ENCODE measurements at places on chromosomes 3 and 15.

DNA sequence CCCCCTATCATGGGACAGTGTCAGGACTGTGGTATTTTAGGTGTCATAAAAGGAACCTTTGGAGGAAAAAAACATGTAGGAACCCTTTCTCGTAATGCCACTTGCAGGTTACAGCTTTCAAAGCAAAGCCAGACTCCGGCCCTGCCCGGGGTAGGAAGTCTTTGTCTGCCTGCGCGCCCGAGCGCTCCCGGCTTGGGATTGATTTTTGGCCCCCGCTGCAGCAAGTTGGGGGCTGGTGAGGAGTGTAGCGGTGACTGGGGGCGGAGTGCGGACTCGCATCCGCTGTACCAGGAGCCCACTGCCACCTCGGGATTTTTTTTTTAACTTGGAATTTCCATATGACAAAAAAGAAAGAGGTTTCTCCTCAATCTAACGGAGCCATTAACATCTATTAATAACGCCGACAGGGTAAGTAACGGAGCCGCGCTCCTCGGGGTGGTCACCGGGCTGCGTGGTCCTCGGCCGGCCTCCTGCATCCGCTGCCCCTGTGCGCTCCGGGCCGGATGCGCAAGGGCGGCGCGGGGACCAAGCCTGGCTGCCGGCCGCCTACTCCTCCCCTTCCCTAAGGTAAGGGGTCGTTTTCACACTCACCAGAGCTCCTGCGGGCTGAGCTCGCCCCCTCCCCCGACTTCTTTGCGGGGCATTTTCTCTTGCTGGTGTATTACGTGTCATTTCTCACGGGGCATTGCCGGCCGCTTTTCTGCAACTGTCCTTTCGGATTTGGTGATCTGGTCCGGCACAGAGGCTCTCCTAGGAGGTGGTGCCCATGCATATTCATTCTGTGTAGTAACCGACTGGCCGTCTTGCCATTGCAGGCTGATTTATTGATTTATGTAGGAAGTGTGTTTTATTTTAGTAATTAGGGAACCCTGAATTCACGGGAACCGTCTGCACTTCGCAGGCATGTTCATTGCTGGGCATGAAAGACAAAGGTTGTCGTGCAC is 219.8 kb upstream of the TOPAZ1 start:
- no peak for DNase-seq

DNA sequence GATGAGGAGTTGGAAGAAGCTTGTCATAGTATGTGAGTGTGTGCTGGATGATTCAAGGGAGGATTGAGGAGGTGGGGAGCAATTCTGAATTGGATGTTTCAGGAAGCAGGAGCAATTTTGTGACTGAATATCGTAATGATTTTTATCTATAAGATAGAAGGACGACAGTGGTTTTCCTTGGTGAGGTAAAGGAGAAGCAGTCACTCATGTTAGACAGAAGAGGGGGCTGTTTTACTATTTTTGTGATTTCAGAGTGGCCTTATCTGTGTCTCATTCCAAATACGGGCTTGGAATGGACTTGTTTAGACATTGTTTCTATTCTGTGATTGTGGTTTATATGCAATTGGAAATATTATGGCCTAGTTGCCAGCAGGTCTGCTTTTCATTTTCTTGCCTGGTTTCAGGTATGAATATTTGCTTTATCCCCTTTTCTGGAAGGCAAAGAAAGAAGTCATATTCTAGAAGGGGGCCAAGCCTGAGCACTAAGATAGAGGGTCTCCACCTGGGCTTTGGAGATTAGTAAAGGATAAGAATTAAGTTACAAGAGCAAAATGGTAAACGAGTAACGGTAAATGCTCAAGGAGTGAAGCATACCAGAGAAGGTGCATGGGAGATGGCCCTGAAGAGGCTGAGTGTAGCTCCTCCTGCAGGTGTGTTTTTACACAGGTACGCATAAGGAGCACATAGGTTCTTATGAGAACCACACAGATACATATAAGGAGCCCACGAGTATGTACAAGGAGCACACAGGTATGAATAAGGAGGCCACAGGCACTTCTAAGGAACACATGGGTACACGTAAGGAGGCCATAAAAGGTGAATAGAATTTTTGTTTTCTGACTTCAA is 124.6 kb upstream of the KCNAB1 start:
- DNase-seq: peak; percentile 62

- no peak for DNase-seq
Measured at GRCh38 chr15:58535894-58536293, 104.1 kb downstream of the LIPC start.

GRCh38 chr3:159113221-159113875 is 311.5 kb downstream of the MFSD1 start:
- DNase-seq: no peak

GRCh38 chr3:58317811-58318210 is 11.5 kb downstream of the HTD2 start:
- DNase-seq: no peak

DNA sequence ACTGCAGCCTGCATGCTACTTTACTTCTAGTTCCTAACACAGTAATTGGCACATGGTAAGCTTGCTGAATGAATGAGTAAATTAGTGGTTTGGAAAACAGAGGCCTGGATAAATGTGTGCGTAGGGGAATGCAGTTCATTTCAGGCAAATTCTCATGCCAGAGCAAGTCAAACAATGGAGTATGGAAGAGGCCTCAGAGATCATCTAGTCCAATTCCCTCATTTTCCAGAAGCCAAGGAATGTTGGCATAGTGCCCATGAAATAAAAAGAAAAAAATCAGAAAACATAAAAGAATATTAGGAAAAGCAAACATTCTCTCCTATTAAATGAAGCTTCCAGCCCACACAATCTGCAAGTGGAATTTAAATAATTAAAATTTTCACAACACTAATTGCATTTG is 92.4 kb downstream of the MB21D2 start:
- no peak for DNase-seq

DNA sequence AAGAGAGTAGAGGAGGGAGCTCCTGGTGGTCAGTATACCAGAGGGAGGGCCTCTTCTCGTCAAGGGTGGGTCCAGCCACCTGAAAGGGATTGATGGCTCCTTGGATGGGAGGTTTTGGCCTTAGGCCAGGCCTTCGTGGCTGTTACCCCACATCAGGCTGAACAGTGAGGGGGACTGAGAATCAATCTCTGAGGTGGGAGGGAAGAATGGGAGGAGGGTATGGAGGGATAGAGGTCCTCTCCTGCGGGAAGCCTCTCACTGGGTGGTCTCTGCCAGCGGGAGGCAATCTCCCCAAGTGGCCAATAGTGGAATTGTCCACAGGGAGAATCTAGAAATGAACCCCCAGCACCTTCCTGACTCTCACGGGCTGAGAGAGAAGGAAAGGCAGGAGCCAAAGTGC is 53.5 kb downstream of the BSN start:
- no peak for DNase-seq

DNA sequence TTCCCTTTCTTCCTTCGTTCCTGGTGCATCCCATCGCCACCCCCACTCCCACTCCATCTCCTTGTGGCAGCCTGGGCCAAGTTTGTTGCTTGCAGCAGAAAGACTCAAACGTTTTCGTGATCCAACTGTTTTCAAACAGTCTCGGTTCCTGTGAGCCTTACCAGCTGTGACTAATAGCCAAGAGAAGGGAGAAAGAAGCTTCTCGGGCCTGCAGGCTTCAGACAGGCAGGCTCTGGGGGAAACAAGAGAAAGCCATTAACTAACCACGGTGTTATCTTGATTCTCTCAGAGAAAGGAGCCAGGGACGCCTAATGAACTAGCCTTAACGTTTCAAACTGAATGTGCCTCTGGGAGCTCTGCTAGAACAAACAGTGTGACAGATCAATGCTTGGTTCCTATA is 742.0 kb downstream of the NR2F2 start:
- no peak for DNase-seq

GRCh38 chr3:143083781-143084180 is 35.8 kb upstream of the CHST2 start:
- no peak for DNase-seq

DNA sequence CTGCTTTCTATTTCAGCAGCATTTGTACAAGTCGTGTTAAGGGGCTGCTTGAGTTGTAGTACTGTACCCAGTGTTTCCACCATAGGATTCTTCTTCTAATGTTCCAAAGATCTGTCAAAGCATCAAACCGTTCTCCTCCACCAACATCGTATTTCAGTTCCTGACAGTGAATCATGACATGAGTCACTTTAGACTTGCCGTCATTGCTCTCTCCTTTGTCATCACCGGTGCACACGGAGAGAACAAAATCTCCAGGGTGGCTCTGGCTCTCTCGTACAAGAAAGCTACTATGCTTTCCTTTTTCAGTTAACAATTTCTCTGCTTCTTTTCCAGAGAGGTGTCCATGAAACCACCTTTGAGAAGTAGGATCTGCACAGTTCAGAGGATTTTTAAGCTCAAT is 270.9 kb upstream of the CCDC54 start:
- no peak for DNase-seq

GRCh38 chr3:146454796-146455195 is 14.6 kb downstream of the PLSCR2 start:
- DNase-seq: no peak

DNA sequence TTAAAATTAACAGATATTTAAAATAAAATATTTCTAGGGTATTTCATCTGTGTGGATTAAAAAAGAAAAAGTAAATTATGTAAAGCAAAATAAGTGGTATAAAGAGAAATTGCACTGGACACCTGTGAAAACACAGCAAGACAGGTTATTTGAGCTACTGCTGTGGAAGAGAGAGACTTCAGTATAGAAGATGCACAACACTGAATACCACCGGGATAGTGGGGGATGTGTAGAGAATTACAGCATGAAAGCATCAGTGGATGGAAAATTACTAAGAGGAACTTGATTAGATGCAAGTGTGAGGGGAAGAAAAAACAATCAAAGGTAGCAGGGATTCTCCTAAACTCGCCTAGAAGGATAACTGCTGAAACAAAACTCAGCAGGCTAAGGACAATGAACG is 1242.5 kb upstream of the GBE1 start:
- DNase-seq: no peak

GRCh38 chr3:164620956-164621355 is 457.3 kb downstream of the SI start:
- no peak for DNase-seq

DNA sequence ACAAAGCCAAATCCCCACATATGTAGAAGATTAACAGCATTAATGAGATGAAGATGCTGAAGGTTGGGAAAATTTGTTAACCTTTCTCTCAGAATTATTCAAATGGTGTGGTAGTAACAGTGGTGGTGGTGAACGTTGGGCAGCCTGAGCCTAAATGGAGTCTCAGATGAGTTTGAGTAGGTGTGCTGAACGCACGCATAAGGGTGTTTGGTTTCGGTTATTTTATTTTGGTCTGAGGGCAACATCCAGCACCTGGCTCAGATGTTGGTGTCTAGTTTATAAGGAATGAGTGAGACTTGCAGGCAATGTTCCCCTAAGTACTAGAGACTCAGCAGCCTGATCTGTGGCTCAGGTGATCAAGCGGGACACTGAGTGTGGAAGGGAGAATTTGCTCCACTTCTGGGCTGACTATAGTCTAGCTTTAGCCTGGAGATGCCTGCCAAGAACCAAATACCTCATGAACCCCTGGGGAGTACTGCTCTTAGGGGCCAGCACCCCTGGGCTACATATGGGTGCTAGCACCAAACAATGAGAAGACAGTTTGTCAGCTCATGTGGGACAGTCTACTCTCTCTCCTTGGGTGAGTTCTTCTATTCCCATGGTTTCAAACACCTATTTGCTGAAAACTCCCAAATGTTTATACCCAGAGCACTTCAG is 39.5 kb upstream of the ATP2C1 start:
- DNase-seq: no peak

GRCh38 chr3:17931131-17931530 is 188.7 kb upstream of the TBC1D5 start:
- DNase-seq: no peak

DNA sequence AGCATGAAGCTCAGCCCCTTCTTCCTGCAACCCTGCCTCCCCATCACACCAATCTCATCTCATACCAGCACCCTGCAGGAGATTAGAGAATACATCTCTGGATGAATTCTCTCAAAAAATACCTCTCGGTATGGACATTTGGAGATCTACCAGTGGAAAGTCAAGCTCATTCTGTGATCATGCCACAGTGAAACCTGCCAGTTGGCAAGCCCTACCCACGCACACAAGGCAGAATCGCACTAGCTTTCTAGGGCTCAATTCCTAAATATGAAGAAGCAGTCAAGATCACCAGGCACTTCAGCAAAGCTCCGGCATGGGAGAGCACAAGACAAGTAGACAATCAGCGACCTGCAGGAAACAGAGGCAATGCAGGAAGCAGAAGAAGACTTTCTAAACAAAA is 221.2 kb downstream of the NTRK3 start:
- peak; percentile 89 for DNase-seq

DNA sequence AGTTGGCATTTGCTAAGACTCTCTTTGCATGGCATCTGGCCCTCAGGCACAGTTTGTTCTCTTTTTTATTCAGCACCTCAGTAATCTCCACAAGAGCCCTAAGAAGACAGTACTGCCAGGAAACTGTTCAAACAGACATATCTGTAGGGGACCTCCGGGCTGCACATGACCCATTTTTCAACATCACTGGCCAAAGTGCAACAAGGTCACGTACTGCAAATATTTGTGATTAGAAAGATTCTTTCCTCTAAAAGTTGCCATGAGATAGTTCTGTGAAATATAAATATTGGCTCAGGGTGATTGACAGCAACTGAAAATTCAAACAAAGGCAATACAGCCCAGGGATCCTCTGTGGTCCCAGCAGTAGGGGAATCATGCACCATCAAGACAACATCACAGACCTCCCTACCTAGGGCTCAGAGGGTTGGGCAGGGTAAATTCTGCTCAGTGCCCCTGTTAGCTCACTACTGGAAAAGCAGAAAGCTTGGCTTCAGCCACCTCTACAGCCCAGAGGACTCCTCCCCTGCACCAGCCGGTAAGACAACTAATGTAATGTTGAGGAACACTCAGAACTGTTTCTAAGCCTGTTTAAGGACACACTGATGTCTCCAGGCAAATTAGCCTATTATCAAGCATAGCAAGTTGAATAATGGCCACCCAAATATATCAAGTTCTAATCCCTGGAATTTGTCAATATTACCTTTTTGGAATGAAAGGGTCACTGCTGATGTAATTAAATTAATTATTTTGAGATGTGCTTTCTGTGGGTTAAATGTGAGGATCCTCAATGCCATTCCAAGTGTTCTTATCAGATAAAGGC is 117.4 kb upstream of the LPP start:
- peak; percentile 71 for DNase-seq

DNA sequence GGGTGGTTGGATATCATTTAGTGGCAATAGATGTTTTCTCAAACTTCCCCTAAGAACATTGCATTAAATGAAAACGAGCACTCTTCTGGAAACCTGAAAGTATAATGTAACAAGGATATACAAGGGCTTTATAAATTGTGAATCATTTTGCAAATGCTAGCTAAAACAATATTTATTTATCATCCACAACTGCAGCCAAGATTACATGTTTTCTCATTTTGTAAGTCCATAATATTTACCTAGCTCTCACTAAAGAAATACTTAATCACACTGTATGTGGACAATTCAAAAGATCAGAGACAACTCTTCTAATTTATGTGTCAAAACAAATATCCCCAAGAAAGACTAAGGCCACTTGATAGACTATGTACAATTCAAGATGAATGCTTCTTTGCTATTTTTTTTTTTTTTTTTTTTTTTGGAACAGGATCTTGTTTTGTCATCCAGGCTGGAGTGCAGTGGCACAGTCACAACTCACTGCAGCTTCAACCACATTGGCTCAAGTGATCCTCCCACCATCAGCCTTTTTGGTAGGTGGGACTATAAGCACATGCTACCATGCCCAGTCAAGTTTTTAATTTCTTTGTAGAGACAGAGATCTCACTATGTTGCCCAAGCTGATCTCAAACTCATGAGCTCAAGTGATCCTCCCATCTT is 427.7 kb upstream of the THBS1 start:
- DNase-seq: no peak

GRCh38 chr15:67259379-67259778 is 4.8 kb downstream of the IQCH start:
- no peak for DNase-seq

GRCh38 chr15:45117308-45118130 is 3.4 kb downstream of the DUOXA2 start:
- DNase-seq: no peak
